ENCODE measurements at places on chromosomes 12 and 14.

GRCh38 chr14:52907949-52908348, 42.9 kb downstream of the FERMT2 start:
- no peak for DNase-seq

- DNase-seq = no peak
Observed at GRCh38 chr14:72366619-72367018, 434.4 kb downstream of the RGS6 start.

GRCh38 chr12:132605892-132606291, 4.5 kb downstream of the LRCOL1 start:
- no peak for DNase-seq

DNA sequence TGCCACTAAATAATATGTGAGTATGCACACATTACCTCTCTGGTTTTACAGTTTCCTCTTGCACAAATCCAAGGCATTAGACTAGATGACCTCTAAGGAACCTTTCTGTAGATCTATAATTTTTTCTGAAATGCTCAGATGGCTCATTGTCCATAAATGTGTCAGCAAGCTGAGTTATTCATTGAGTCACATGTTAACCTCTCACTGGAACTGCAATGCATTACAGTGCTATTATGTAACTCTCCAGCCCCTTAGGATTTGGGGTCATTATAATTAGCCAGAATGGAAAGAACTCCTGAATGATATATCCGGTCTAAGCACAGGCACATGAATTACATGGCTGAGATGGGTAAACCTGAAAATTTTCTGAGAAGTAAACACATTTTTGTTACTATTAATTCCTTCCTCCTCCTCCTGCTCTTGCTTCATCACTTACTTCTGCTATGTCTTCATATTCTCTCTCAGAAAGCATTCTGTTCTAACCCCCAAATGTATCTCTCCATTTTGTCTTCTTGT, 20.3 kb upstream of the DRAM1 start:
- no peak for DNase-seq

DNA sequence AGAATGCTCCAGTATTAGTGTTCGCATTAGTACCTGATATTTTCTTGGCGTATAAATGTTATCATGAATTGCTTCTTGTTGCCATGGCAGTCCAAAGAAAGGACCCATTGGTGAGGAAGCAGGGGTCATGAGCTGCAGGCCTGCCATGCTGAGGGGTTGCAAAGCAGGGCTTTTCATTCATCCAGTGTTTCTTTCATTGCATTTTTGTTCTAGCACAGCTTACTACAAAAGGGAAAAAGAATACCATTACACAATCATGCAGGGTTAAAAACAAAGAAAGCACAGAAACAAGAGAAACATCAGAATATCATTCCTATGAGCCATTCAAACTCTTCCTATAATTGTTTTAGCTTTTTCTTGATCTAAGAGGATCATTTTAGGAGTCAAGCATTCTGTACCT, 24.0 kb downstream of the DICER1 start:
- DNase-seq = no peak

DNA sequence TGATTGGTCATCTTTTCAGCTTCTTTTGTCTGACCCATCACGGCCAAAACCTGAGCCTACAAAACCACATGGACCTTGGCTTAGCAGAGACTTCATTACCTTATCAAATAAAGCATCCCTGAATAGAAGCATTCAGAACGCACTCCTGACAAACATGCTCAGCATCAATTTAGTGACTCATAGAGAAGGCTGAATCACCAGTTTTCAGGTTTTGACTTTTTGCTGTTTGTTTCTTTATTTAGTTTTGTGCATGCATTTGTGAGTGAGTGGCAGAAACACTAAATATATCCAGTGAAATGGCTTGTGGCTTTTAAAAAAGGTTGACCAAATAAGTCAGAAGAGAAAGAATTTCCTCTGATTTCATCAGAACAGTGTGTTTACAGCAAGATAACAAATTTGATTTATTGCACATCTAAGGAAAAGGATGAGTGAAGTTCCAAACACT, 19.0 kb upstream of the OVCH1 start:
- DNase-seq = no peak

- no peak for DNase-seq
Observed at GRCh38 chr12:127223011-127223410, 1044.0 kb upstream of the TMEM132C start.

DNA sequence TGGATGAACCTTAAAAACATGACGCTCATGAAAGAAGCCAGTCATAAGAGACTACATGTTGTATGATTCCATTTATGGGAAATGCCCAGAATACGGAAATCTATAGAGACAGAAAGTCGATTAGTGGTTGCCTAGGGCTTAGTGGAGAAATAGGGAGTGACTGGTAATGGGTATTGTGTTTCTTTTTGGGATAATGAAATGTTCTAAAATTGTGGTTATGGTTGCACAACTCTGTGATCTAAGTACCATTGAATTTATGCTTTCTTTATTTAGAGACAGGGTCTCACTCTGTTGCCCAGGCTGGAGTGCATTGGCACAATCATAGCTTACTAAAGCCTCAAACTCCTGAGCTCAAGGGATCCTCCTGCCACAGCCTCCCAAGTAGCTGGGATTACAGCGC, 8.0 kb downstream of the RBMS2 start:
- DNase-seq = no peak

DNA sequence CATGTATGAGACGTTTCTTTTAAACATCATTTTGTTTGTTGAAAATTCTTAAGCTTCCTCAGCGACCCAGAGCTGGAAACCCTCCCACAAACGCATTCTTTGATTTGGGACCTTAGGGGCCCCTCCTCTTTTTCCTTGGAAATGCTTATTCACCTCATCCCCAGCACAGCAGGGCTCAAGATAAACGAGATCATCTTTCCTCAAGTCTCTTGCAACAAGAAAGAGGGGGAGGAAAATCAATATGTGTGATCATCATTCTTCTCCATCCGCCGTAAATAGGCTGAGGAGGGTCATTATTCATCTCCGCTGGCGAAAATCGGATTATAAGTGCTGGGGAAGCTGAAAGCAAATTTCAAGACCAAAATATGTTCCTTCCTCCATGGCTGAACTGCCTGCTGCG, 1415.2 kb downstream of the AACS start:
- no peak for DNase-seq
